ENCODE measurements at places on chromosomes 5 and 9. TPM values are rescaled to one million over a fixed set of nuclear protein-coding genes. Genes with fewer than 3 reads are reported as not detected.
A peak's percentile ranks its signal among the peaks of the same experiment; 100 is the strongest.

Gene CTSV
- polyA plus RNA-seq: 3.1 TPM

Gene BTNL3
- polyA plus RNA-seq: not detected

Gene AQP7
- polyA plus RNA-seq: 2.9 TPM

Gene NDOR1
- polyA plus RNA-seq: 10.5 TPM

Gene EPB41L4B
- 10.3 TPM for polyA plus RNA-seq

Gene LRRC19
- polyA plus RNA-seq: 0.40 TPM

Gene LOX
- 27.8 TPM for polyA plus RNA-seq

DNA sequence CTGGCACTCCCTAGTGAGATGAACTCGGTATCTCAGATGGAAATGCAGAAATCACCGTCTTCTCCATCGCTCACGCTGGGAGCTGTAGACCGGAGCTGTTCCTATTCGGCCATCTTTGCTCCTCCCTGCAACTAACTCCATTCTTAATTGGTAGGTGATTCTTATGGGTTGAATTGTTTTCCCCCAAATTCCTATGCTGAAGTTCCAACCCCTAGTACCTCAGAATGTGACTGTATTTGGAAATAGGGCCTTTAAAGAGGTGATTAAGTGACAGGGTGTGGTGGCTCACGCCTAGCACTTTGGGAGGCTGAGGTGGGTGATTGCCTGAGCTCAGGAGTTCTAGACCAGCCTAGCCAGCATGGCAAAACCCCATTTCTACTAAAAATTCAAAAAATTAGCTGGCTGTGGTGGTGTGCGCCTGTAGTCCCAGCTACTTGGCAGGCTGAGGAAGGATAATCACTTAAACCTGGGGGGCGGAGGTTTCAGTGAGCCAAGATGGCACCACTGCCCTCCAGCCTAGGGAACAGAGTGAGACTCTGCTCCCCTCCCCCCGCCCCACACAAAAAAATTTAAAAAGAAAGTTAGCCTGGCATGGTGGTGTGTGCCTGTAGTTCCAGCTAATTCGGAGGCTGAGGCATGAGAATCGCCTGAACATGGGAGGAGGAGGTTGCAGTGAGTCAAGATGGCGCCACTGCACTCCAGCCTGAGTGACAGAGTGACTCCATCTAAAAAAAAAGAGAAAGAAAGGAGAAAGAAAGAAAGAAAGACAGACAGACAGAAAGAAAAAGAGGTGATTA is 25.2 kb upstream of the FOCAD start:
- DNase-seq: peak; percentile 5

DNA sequence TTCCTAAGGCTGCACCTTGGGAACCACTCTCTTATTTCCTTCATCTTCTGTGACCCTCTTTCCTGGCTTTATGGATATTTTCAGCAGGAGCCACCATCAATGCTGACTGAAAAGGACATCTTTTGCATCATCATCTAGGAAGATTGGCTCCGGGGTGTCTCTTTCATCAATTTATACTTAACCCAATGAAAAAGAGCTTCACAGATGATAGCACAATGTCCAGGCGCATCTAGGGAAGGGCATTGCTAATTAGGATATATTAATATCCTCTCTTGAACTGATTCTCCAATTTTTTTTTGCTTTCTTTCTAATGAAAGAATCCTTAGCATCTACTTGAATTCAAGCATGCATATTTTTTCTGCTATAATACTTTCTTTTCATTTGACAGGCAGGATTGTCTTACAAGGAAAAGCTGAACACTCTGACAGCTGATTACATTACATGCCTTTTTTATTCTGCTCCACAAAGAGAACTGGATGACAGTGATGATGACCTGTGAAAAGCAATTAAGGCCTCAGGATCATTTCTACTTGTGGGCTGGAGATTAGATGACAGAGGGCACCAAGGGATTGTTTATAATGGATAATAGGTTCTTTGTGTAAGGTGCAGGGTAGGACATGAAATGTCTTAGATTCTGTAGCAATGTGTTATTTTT is 60.2 kb downstream of the PCSK1 start:
- DNase-seq: no peak

DNA sequence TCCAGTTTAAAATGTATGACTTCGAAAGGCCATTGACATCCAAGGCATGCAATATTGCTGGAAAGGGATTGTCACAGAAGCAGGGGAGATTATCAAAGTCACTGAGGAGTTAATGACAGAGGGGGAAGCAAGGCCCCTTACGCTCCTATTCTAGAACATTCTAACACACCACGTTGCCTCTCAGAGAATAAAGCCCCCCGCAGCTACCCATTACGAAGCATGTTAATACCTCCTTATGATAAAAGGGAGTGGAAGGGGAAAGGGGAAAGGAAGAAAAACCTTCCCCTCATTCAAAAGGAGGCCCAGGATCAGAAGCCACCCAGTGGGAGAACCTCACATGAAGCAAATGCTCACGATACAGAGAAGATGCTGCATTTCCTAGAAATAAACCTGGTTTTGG is 213.6 kb downstream of the DAB2IP start:
- DNase-seq: no peak

DNA sequence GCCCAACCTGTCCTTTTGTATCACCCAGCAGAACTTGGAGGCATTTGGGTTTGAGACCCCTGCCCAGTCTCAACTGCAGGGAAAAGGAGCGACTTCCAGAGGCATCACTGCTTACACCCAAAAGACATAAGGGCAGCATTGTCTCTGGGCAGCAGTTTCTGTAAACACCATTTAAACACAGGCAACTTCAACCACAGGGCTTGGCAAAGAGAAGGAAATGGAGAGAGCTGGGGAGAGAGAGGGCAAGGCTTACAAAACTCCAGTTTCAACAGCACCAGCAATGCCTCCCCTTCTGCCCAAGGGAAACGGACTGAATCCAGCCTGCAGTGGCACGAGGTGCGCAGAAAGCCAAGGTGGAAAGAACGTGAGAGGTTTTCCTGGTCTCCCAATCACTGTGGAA is 147.6 kb downstream of the ROR2 start:
- DNase-seq: no peak

DNA sequence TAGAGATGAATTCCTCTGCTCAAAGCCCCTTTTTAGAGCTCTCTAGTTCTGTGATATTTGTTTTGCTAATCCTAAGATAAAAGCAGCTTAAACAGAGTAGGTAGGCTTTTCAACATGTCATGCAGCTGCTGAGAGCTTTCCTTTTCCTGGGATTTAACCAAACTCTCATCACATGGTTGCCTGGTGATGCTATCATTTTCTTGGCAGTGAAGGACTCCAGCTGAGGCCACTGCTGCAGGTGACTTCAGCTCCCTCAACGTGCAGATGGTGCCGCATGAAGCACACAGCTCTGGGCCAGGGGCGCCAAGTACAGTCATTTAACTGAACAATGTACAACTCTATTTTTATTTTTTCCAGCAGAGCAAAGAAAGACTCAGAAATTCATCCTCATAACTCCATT is 42.2 kb downstream of the SECISBP2 start:
- no peak for DNase-seq

Data from left lung (tissue), 14 donors.